Stimulated activated CD4-positive, alpha-beta T cell treated with anti-CD3 and anti-CD28 coated beads, Interleukin-1b, Interleukin-23, amount 100 ng/mL, for 1 hour (primary cell): ENCODE measurements at places on chromosomes 16 and 17.

DNA sequence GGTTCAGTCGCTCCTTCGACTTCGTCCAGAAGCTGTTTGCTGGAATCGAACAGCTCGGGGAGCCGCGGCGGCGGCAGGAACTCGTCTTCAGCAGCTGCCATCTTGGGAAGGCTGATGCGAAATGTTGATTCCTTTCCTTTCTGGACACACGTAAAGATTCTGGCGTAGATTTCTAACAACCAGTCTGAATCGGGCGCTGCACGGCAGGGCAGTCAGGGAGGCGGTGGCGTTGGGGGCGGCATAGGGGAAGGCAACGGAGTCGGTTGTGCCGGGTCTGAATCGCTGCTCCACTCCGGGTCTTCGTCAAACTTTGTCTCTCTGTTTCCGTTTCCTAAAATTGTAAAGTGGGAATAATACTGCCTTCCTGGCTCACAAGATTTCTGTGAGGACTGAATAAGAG is 30.3 kb downstream of the TEX14 start:
- no peak for DNase-seq

- no peak for DNase-seq
Observed at GRCh38 chr17:35345926-35346771, 27.3 kb downstream of the SLFN11 start.

GRCh38 chr17:32161029-32161428 is 18.7 kb downstream of the RHOT1 start:
- no peak for DNase-seq

DNA sequence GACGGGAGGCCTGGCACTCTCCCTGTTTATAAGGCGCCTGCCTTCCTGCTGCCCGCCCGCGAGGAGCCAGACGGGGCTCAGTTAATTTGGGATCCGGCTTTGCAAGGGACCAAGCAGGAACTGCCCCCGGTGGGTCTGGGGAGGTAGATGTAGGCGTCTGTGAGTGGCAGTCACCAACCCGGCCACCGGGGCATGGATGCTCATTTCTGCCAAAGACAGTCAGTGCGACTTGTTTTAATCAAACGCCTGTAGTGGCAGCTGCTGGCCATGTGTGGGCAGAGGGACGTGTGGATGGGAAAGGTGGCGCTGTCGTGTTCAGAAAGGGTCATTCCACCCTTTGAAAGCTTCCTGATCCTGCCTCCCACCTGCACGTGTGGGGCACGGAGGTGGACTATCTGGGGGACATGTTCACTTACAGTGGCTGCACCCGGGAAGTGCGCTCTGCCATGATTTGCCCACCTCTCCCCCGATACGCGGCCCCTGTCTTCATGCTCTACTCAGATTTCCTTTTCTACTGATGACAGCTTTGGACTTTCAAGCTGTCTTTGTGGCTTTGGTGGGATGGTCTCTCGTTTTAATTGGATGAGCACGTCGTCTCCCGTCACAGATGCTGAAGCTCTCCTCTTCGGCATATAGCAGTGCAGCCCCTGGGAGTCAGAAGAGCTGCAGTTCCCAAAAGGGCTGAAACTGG is 60.3 kb upstream of the CIBAR2 start:
- DNase-seq = no peak

DNA sequence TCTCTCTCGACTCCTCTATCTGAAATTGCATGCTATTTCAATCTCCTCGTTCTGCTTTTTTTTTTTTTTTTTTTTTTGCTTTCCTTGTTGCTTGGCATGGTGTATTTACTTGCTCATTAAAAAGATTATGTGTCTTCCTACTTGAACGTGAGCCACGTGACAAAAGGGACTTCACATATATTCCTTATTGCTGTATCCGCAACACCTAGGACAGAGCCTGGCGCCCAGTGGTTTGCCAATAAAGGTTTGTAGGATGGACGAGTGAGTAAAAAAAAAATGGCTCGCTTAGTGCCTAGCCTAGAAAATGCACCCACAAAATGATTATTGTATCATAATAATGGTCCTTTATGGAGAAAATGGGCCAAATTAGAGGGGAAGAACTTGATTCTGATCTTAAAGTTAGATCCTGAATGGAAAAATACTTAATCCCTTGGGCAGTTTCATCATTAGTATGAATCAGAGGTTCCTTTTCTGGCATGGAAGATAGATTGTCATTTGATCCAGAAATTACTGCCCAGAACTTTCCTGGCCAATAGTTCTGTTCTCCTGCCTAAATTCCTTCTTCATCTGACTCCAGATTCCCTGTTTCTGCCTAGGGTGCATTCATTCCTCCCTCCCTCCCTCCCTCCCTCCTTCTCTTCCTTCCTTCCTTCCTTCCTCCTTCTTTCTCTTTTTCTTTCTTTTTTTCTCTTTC is 13.6 kb upstream of the TMEM220 start:
- no peak for DNase-seq

GRCh38 chr17:35795007-35795870 is at the start of gene MMP28:
Gene MMP28, minus strand, starts transcription at chr17:35795641. Its CDS starts 264 bp downstream, at chr17:35795377.
- no peak for DNase-seq

DNA sequence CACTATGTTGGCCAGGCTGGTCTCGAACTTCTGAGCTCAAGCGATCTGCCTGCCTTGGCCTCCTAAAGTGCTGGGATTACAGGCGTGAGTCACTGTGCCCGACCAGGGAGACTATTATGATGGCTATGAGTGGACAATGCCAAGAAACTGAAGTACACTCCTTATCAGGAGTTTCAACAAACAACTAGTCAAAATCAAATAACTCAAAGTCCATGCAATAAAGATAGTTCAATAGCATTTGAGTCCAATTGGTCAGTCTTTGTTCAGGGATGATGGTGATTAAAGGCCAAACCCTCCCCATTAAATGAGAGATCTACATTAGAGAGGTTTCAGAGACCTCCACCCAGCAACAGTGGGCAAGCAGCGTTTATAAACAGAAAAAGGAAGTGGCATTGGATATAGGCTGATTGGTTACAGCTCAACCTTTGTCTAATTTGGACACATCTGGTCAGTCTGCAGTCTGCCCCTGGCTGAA is 8.0 kb downstream of the CHST5 start:
- DNase-seq = no peak

DNA sequence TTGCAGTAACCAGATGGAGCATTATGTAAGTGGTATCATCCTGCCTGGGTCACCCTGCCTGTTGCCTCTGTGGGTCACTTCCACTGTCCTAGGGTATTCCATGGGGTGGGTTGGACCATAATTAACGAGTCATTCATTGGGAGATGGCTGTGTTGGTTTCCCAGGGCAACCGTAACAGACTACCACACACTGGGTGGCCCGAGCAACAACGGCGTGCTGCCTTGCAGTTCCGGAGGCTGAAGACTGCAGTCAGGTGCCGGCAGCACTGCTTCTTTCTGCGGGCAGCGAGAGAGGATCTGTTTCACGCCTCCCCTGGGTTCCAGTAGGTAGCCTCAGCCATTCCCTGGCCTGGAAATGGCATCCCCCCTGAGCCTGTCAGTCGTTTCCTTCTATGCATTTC is 28.9 kb upstream of the CMIP start:
- no peak for DNase-seq

GRCh38 chr17:67443931-67444595 is 67.0 kb downstream of the PITPNC1 start:
- DNase-seq = no peak

- DNase-seq = no peak
Observed at GRCh38 chr17:50091918-50092285, 3.2 kb upstream of the PDK2 start.

GRCh38 chr17:9677896-9678295 is 32.6 kb downstream of the USP43 start:
- no peak for DNase-seq

DNA sequence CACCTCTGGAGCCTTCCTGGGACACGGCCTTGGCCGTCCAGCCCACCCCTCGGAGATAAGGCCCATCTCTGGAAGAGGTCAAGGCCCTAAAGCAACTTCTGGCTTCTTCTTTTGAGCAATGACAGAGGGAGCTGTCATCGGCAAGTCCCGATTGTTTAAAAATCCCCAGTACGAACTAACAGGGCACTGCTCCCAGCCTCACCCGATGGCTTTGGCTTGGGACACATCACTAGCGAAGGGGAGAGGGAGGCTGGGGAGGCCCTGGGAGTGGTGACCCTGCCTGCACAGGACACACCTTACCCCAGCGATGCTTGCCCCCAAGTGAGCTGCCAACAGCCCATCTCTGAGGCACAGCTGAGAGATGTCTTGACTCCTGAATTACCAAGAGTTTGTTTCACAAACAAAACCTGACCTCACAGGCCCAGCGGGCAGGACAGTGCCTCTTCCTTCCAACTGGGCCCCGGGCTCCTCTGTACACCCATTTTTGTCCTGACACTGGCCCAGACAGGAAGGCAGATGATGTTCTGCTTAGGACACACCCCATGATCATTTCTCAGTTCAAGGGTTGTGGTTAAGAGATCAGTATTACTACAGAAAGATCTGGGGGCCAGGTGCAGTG is 4.8 kb downstream of the SYNGR2 start:
- no peak for DNase-seq

GRCh38 chr16:1651094-1651973 is 26.7 kb upstream of the JPT2 start:
- DNase-seq = no peak

DNA sequence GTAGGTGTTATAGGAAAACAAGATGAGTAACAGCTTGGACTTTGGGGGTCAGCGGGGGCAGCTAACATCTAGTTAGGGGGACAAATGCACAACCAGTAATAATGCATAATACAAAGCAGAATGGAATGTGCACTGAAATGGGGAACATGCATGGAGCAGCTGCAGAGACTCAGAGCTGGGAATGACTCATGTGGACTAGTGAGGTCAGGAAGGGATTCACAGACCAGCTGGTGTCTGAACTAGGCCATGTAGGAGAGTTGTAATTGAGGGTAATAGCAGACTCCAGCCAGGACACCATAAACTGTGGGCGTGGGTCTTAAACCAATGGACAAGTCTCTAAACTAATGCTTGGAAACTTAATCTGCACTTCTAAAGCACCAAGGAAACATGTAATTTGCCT is 176.8 kb upstream of the ASIC2 start:
- DNase-seq = no peak

- DNase-seq = no peak
Observed at GRCh38 chr17:19641687-19642372, 6.7 kb upstream of the ALDH3A2 start.

DNA sequence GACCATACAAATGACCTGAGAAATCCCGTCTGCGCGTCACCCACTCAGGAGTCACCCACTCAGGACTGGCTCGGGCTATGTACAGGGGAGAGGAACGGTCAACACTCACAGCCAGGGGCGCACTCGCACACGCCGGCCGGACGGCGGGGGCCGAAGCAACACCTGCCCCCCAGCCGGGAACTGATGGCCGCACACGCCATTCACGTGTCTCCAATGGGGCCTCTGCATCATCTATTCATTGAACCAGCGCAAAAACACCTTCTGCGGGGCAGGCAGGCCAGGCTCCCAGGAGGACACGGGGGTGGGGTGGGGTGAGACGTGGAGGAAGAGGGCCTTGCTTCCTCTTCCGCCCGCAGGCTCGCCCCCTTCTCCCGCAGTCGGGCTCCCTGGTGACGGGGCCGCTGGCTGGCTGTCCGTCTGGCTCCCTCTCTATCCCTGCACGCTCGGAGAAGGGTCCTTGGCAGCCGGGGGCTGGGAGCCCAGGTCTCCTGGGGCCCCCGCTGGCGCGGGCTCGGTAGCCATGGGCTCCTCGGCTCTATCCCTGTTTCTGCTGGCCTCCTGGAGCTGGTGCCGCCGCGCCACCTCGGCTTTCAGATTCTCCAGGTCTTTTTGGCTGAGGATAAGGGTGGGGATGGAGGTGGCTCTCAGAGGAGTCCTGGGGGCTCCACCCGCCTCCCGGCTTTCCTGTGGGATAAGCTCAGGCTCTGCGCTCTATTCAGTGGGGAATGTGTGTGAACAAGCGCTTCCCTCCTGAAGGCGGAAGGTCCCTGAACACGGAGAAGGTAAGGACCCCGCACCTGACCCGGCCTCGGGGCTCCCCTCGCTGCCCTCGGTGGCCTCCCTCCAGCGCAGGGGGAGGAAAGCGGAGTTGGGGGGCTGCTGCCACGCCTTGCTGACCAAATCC is 21.1 kb downstream of the CLUH start:
- DNase-seq = no peak

- no peak for DNase-seq
Observed at GRCh38 chr17:27439342-27439741, 16.9 kb upstream of the KSR1 start.

GRCh38 chr17:7807206-7807605 is 26.8 kb upstream of the KDM6B start:
- DNase-seq = no peak

- no peak for DNase-seq
Observed at GRCh38 chr16:84765616-84766580, 53.9 kb upstream of the CRISPLD2 start.

- DNase-seq = no peak
Observed at GRCh38 chr17:29007860-29008455, 2.1 kb upstream of the SEZ6 start.

GRCh38 chr16:88419790-88420189 is 33.3 kb upstream of the ZFPM1 start:
- no peak for DNase-seq

GRCh38 chr17:44878627-44879221 is 20.5 kb downstream of the EFTUD2 start:
- no peak for DNase-seq

DNA sequence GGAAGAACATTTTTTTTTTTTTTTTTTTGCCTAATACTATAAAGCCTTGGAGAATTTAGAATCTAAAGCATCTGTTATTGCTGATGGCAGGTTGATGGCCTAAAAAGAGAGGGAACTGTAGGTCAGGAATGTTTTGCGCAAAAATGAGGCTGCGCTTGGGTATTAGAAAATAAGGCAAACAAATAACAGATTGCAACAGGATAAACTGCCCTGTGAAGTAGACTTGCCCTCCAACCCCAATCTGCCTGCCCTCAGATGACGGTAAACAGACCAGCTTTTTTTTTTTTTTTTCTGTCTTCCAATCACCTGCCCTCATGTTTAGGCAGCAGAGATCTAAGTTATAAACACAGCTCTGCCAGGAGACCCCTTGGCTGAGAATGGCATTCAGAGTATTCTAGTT is 3.8 kb upstream of the DHX8 start:
- DNase-seq = no peak

DNA sequence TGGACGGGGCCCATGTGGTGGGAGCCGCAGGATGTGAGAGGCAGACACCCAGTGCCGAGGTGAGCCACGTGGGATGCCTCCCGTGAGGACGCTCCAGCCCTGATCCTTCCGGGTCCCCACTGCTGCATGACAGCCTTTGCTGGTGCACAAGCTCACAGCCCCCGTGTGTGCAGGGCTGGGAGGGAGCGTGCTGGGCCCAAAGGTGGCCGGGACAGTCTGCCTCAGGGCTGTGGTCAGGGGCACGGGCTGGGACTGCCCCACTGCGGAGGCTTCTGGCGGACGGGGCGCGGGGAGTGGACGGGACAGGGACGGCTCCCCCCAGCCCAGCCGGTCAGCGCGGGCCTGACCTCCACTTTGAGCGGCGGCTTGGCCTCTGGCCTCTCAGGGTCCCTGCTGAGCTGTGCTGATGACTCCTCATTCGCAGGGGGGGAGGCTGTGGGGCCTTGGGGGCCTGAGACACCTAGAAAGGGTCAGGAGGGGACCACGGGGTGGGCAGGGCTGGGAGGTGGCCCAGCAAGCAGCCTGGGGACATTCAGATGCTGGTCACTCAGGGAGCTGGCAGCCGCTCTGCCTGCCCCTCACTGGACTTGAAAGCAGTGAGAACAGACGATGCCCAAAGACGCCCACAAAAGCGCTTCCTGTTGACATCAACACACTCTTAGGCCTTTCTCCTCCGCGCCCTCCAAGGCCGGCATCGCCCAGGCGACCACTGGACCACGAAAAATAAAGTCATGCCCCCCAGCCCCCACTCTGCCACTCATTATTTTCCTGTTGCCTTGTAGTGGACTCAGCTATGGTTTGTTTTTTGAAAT is 9.3 kb upstream of the METRNL start:
- no peak for DNase-seq

- no peak for DNase-seq
Observed at GRCh38 chr17:41659427-41660212, 29.1 kb upstream of the EIF1 start.
